ENCODE measurements at places on chromosomes 1 and 21.

DNA sequence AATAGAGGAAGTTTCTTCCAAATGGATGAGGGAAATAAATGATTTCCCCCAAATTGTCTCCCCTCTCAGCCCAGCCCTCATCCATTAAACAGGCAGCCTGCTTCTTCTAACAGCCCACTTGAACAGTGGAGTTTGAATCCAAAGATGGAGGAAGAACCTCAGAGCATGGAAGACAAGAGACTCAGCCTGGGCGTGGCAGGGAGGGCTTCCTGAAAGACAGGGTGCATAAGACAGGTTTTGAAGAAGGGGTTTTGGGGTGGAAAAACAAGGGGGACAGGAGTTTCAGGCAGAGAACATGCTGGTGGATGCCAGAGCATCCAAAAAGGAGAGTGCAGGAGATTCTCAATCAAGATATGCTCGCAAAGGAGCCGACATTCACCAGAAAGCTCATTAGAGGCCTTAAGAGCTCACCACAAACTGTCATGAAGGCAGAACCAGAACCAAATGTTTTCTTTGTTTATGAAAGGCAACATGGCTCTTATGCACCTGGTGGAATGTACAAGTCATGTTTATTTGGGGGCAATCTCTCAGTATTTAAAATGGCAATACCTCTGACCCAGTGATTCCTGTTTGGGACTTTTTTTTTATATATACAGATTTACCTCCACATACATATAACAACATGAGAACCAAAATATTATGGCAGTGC, 26.5 kb upstream of the TSPEAR start:
- no peak for DNase-seq

- peak; percentile 20 for DNase-seq
Observed at GRCh38 chr1:166350490-166350889, 183.7 kb upstream of the FAM78B start.

- DNase-seq, result peak; percentile 33
Observed at GRCh38 chr1:53115403-53116306, 26.8 kb downstream of the SLC1A7 start.

DNA sequence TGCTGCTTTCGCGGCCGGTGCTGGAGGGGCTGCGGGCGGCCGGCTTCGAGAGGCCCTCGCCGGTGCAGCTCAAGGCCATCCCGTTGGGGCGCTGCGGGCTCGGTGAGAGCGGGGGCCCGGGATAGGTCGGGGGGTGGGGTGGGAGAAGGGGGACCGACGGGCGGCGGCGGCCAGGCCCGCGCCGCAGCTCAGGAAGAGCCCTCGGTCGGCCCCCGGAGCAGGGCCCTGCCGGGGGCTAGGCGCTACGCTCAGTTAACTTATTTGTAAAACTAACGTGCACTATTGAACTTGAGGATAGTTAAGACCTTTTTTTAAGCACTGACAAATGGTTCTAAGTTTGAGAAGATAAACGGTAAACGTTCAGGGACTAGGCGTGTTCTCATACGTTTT, 418 bp downstream of the DDX20 start:
- DNase-seq, result no peak

DNA sequence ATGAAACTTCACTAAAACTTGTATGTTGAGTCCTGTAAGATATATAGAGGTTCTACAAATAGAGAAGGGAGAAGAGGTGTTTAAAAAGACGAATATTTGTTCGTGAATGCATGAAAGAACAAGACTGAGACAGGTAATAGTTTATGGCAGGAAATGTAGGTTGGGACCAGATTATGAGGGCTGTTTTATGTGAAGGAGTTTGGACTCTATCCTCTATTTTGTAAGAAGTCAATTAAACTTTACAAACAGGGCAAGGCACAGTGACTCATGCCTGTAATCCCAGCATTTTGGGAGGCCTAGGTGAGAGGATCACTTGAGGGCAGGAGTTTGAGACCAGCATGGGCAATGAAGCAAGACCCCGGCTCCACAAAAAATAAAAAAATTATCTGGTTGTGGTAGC, 5.7 kb downstream of the SLC35A3 start:
- no peak for DNase-seq

- DNase-seq, result no peak
Observed at GRCh38 chr1:48499211-48499735, 27.3 kb upstream of the SPATA6 start.

- DNase-seq, result no peak
Observed at GRCh38 chr21:29258626-29259338, 39.9 kb upstream of the BACH1 start.

DNA sequence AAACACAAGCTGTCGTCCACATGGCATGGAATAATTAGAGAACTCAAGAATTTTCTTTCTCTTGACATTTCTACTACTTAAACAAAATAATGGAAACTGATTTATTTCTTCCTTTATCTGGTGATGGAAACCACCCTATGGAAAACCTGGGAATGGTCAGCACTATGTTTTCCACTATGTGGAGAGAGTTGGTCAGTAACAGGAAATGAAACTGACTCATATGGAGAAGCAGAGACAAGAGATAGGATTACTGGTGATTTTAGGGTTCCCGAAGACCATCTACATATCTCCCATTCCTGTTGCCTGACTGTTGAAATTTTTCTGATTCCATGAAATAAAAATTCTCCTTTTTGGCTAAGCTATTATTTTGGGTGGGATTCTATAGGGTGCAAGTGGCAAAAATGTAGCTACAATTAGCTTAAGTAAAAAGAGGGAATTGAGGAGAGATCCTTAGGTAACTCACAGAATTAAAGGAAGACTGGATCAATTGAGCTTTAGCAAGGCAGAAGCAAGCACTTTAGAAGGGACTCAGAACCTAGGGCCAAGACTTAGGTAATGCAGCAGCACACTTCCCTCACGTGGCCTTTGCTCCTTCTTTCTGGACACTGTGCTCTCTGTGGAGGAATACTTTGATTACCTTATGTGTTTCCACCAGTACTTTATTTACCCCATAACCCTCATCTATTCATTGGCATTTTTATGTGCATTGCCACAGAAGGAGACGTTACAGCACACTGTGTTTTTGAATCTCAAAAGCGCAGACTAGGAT, 89.6 kb downstream of the LEPR start:
- DNase-seq, result no peak

DNA sequence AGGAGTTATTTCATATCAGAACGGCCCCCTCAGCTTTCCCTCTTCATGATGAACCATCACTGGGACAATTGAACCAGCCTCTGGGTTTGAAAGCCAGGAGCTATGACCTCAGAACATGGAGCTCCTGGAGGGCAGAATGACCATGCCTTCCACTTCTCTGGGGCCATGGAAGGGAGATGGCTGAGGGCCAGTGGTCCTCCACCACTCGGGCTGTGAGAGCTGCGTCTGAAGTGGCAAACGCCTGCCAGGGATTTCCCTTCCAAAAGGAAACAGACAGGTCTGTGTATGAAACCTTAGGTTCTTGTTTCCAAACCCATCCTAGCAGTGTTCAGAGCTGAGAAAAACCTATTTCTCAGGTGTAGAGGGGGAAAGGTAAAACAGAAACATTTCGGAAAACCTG, 22.5 kb downstream of the PKP1 start:
- no peak for DNase-seq

GRCh38 chr1:192002063-192002462, 156.2 kb upstream of the RGS18 start:
- no peak for DNase-seq

DNA sequence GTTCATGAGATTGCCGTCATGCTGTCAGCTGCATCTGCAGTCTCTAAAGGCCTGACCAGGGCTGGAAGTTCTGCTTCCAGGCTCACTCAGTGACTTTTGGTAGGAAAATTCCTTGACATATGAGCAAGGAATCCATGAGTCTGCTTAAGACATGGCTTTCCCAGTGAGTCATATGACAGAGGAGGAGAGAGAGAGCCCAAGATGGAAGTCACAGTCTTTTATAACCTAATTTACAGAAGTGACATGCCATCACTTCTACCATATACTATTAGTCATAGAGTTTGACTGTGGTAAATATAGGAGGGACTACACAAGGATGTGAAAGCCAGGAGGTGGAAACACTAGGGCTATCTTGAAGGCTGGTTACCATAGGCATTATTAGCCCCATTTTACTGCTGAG, 115.2 kb downstream of the ROR1 start:
- DNase-seq, result no peak

DNA sequence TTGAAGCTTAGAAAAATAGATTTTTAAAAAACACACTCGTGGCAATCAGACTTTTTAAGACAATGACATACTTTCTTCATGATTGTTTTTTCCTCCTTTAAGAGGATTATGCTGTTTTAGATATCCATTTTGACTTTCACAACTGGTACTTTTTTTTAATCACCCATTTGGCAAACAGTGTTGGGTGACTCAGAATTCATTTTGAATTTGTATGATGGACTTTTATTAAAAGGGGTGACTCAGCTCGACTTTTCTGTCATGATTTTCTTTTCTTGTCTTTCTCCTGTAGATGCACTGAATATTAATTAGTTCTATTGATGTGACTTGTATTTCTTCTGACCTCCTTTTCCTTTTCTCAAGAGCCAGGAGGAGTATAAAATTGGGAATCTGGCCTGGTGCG, 44.7 kb downstream of the FMN2 start:
- DNase-seq, result no peak

- DNase-seq, result no peak
Observed at GRCh38 chr1:113812661-113813135, 422 bp upstream of the RSBN1 start.

DNA sequence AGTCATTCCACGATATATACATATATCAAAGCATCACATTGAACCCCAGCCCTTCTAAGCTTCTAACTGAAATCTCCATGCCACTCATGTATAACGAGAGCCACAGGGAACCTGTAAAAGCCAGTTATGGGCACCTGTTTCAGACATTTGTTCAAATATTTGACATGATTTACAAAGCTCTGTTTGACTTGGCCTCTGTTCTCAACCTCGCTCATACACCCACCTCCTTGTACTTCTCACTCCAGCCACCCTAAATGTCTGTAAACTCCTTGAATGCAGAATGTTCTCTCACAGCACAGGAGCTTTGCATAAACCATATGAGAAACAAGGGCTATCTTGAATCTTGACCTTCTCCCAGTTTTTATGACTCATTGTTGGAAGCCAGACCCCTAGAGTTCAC, 36.9 kb upstream of the CD2 start:
- DNase-seq, result no peak

- DNase-seq, result no peak
Observed at GRCh38 chr21:43832648-43833047, 32.4 kb upstream of the AGPAT3 start.

DNA sequence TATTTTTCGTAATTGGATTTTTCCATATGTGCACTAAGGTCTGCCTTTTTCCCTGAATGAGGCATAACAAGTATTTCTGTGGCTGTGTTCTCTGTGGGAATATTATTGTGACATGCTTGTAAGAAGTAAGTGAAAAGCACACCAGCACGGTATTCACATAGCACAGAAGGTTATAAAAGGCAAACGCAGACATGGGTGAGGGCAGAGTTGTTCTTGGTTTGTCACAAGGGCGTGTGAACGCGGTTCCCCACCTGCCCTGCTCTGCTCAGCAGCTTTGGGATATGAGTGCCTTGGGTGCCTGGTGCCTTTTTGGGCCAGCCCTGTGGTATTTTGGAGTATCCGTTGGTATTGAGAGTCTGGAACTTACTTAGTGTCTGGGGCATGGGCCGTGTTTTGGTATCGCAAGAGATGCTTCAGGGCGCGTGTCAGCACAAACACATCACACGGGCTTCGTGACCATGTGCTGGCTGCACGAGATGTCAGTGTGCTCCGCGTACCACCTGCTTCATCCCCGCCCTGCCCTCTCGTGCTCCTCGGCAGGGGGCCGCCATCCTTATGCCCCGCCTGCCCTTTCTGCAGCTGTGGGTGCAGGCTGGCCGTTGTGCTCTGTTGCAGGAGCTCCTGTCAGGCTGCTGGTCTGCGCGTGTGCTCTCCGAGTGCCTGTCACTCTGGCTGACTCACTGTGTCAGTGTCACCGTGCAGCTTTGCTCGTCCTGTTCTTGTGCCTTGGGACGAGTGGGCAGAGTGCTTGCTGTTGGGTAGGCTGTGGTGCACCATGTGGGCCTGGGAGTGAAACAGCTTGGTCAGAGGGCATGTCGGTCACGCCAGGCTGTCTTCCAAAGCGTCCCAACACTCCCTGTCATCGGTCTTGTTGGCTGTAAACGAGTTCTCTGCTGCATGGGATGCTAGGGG, 15.0 kb downstream of the SKI start:
- DNase-seq, result no peak

- no peak for DNase-seq
Observed at GRCh38 chr1:25856856-25857255, 2.4 kb downstream of the AUNIP start.

DNA sequence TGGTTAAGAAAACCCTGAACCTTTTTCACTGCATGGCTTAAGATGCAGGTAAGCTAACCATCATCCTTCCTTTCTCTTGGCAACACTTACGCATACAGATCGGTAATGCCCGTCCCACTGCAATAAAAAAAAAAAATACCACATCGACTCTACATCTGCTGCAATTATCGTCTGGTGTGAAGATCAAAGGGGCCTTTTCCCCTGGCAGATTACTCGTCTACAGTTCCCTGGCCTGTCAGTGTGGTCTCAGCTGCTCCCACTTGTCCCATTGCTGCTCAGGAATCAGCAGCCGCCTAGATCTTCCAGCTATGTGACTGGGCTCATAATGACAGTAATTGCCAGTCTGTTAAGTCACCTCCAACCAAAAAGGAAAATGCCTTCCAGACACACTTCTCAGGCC, 133.1 kb downstream of the SETD4 start:
- no peak for DNase-seq

GRCh38 chr21:36709030-36709867, 10.3 kb downstream of the SIM2 start:
- DNase-seq, result no peak

GRCh38 chr1:110319332-110320167, 19.6 kb upstream of the RBM15 start:
- no peak for DNase-seq

GRCh38 chr1:8689431-8690252, 127.8 kb downstream of the RERE start:
- DNase-seq, result no peak

GRCh38 chr1:167790117-167790516, 68.3 kb downstream of the MPZL1 start:
- no peak for DNase-seq

- no peak for DNase-seq
Observed at GRCh38 chr1:223477456-223477855, 84.2 kb downstream of the CCDC185 start.

DNA sequence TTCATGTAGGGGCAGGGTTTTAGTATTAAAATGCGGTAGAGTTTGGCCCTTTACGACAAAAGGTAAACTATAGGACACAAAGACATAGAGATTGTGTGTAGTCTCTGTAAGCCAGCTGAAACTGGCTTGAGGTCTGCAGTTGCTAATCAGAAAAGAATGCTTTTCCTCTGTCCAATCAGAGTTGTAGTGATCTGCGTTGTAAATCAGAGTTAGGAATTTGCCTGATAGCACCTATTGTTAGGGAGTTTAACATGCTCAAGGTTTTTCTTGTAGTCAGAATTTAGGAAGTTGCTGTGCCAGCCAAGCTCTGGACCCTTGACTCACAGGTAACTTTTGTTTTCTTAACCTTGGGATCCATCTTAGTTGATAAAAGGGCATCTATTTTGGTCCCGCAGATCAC, 61.2 kb upstream of the VTCN1 start:
- no peak for DNase-seq

DNA sequence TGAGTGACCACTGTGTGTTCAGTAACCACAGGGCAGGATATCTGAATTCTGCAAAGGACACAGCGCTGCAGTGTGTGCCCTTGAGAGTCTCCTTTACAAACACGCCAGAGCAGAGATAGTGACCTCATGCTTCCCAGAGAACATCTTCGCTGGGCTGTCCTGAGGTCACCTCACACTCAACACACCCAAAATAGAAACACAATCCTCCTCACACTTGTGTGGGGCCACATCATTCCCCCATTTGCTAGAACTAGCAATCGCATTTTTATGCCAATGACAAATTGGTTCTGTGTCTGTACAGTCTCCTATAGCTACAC, 140.1 kb upstream of the NRIP1 start:
- DNase-seq, result no peak

- DNase-seq, result no peak
Observed at GRCh38 chr1:67338642-67339041, 31.0 kb downstream of the IL12RB2 start.

Data from nephron progenitor cell (in vitro differentiated cells).